ENCODE measurements at places on chromosomes 4 and X.

- no peak for DNase-seq
Measured at GRCh38 chrX:1661048-1661921, 46.4 kb downstream of the ASMT start.

GRCh38 chr4:105277702-105278101 lies 131.0 kb downstream of the TET2 start:
- no peak for DNase-seq

DNA sequence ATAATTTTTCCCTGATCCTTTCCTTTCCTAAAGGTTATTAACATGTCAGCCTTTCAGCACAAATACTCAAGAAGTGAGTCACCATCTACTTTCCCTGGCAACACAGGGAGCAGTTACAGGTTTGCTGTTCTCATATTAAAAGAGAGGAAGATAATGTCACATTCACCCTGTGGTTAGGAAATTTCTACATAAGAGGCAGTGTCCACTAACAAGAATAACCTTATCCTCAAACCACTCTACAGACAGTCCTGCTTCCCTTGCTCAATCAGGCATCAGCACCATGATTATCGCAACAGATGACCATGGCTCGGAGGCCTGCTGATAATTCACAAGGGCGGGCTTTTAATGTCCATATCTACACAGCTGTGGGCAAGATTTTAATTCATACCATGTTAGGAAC lies 30.9 kb downstream of the RNF150 start:
- peak; percentile 78 for DNase-seq

GRCh38 chrX:153626863-153627674 lies 19.9 kb upstream of the DUSP9 start:
- no peak for DNase-seq

DNA sequence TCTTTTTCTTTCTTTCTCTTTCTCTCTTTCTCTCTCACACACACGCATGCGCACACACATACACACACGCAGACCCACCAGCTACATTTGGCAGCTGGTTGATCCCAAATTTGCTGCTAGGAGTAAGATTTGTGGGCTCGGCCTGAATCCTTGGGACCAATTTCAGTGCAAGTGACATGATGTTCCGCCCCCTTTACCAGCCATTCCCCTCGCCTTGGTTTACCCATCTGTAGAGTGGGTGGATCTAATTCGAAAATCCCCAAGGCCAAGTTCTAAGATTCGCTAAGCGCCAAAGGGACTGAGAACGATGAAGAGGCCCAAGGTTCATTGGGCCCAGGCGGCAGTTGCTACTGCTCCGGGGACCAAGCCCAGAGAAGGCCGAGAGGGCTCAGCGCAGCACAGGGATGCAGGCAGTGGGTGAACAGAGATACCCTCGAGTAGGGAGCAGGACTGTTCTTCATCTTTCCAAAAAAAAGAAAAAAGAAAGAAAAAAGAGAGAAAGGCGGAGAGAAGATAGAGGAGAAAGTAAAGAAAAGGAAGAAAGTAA lies 5.8 kb downstream of the NKX3-2 start:
- no peak for DNase-seq

DNA sequence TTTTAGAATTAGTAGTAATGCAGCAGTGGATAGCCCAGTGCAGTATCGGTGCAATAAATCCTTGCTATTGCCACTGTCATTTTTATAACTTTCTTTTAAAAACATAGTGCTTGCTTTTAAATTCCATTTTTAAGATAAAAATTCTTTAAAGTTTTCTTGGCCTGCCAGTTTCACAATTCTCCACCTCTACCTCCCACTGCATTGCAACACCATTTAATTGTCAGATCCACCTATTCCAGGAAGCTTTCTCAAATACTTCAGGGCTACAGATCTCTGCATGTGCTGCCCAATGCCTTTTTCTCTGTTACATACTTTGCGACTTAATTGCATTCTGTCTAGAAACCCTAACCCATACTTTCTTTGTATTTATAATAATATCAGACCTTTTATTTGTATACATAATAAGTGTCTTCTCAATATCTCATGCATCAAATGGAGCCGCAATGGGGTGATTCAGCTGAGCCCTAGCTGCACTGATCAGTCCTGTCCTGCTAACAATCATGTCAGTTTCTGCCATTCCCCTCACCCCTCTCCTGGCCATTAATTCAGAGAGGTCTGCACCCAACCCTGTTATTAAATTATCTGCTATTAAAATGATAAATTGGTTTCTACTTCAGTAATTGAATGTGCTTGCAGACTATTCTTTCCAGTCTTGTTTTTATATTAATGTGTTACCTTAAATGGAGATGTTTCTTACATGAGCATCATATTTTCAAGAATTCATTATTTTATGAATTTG lies 193.1 kb downstream of the SLIT2 start:
- no peak for DNase-seq

GRCh38 chrX:136039968-136040367 lies 54.7 kb downstream of the SLC9A6 start:
- peak; percentile 17 for DNase-seq

GRCh38 chrX:109184506-109185139 lies 297.3 kb downstream of the GUCY2F start:
- DNase-seq, result no peak

DNA sequence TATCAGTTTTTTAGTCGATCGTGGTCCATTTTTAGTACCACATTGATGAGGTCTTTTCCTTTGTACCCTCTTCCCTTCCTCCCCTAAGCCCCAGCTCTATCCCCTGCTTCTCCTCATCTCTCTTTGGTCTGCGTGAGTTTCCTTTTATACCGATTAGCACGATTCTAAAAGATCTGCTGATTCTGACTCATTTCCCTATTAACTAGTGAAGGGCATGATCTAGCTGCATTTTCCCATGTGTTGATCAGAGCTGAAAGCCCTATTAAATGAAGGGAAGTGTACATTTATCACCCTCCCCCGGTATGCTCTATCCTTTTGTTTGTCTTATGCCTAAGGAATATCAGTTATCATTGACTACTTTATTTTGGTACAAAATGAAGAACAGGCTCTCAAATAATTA lies 181.7 kb upstream of the NPY2R start:
- DNase-seq, result no peak

DNA sequence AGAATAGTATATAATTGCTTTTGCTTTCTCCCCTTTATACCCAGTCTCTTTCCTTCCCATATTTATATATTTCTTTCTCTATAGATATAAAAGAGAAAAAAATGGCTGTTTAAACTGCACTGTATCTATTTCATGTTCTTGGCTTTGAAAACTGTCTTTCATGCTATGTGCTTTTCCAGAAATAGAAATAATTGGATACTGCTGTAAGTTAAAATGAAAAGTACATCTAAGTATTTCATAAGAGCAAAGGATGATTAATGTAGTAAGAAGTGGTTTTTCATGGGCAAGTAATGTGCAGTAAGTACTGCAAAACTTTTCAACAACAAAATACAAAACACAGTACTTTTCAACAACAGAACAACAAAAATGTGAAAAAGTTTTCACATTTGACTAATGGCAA lies 237.9 kb downstream of the SNCA start:
- DNase-seq, result no peak

DNA sequence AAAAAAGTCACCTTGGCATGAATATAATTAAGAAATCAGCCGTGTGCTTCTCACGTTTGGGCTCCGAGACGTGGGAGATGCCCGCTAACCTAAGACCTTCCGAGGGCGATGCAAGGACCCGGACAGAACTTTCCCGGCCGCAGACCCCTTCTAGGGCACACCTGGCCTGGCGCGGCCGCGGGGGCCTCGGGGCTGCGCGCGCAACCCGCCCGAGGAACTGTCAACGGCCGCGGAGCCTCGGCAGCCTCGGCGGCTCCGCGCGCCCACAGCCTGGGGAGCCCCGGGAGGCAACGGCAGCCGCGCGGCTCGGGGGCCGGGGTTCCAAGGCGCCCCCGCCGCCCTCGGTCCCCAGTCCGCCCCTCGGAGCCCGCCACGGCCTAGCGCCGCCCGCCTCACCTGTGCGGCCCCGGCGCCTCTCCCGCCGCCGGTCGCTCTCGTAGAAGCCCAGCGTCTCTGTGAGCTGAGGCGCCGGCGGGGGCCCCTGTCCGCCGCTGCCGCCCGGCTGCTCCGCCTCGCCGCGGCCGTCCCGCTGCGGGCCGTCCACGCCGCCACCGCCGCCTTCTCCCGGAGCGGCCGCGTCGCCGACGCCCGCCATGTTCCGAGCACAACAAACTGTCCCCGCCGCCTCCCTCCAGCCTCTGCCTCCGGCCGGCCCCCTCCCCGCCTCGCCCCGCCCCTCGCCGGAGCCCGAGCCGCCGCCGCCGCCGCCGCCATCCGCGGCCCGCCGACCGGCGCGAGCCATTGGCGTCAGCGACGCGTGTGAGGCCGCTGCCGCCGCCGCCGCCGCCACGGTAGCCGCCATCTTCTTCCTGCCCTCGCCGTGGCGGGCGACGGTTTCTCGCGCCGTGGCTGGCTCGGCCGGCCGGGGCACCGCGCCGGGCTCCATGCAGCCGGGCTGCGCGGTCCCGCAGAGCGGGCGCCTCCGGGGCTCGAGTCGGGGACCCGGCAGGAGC lies at the start of gene TAPT1:
Gene TAPT1, minus strand, starts transcription at position 609 of the 953 bp plus-strand sequence. Its CDS starts 14 bp downstream, at position 595.
- DNase-seq, result peak; percentile 92

DNA sequence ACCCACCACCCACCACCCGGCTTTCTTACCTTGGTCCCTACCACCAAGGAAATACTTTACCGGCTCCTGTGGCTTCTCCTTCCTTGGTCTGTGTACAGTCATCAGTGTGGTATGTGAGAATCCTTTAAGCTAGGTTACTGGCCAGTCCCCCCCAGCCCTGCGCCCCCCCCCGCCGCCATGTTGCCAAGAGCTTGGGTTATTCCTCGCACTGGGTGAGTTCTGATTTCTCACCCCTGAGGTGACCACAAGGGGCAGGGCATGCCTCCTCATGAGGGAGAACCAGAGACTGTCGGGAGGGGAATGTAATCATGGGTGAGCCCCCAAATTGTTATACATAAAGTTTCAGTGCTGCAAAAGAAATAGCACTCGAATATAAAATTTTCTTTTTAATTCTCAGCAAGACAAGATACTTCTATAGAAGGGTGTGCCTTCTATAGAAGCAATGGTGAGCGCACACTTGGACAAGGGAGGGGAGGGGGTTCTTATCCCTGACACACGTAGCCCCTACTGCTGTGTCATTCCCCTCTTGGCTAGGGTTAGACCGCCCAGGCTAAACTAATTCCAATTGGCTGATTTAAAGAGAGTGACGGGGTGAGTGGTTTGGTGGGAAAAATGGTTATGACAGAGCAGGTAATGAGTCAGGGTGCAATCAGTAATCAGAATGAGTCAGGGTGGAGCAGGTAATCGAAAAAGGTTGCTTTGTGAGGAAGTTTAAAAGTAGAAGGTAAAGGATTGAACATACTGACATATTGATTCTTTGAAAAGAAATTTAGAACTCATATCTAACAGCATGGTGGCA lies 133.2 kb downstream of the KDM6A start:
- peak; percentile 54 for DNase-seq

GRCh38 chr4:168128601-168129000 lies 36.3 kb downstream of the ANXA10 start:
- DNase-seq, result no peak

GRCh38 chr4:142034101-142034500 lies 397.7 kb downstream of the IL15 start:
- no peak for DNase-seq

DNA sequence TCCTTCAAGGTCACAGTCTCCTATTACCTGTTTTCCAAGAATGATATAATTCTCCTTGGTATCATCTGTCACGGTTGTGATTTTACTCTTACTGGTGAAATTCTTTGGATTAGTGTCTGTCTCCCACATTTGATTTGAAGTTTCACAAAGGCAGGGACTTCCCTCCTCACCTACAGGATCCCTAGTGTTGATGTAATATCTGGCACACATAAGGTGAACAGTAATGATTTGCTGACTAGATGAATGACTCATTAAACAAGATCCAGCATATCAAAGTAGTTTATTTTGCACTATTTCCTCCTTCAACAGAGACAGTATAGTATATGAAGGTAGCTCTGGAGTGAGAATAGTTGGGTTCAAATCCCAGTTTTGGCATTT lies 135.3 kb upstream of the IL1RAPL2 start:
- no peak for DNase-seq

- DNase-seq, result no peak
Measured at GRCh38 chrX:64977830-64978229, 1.6 kb upstream of the ZC4H2 start.
